Activated T-cell treated with anti-CD3 and anti-CD28 coated beads, Interleukin-2, amount 50 U/mL, for 48 hours (primary cell): ENCODE measurements at places on chromosomes 16 and 17.

- DNase-seq = peak; percentile 21
Measured at GRCh38 chr17:51860954-51861561, 297.5 kb downstream of the CA10 start.

GRCh38 chr17:16495561-16495960 is 3.6 kb upstream of the LRRC75A start:
- DNase-seq = no peak

DNA sequence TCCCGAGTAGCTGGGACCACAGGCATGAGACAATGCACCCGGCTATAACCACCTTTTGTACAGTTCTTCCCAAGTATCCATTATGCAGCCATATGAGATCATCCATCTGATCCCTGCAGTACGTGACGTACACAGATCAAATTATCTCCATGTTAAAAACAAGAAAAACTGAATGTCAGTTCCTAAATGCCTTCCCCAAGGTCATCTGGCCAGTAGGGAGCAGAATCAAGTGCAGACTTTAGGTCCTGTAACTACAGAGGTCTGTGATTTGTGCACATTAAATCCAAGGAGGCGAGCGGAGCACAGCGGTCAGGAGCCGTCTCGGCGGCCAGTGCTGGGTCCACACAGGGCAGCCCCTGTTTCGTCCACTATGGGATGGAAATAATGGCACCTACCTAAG is 23.7 kb downstream of the ZCCHC14 start:
- DNase-seq = no peak

DNA sequence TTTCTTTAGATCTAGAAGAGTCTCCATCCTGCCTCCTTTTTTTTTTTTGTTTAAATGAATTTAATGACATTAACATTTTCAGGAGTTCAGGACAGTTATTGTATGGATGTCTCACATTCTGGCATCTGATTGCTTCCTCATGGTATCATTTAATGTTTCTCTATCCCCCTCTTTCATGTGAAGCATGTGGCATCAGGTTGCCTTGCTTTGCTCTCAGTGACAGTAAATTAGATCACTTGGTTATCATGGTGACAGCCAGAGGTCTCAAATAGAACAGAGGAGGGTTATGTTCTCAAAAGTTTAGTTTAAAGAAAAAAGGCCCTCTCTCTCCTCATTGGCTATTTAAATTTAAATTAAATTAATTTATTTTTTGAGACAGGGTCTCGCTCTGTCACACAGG is 74.1 kb downstream of the WWP2 start:
- no peak for DNase-seq

DNA sequence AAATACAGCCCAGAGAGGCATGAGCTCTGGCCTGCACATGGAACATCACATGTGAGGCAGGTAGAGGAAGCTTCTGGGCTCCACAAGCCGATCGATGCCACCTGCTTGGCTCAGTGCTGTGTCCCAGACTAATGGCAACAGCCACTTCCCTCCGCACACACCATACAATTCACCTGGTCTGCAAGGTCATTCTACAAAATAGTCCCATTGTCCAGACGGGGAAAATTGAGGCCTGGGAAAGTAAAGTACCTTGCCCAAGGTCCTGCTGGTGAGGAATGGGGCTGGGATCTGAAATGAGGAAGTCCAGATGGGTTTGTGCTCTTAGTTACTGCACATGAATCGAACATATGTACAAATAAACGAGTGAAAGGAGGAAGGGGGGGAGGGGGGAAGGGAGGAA is 88.0 kb downstream of the LITAF start:
- DNase-seq = no peak

GRCh38 chr16:57531635-57532265 is 4.6 kb downstream of the CCDC102A start:
- no peak for DNase-seq

DNA sequence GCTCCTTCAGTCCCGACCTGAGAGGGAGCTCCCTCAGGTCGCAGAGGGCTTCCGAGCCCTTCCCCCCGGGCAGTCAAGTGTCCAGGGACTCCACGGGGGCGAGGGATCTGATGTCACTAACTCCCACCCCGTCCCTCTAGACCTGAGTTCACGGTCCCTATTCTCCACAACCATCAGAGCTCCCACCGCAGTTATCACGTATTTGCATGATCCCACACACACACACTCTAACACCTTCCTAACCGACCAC is 3.7 kb upstream of the PER1 start:
- DNase-seq = no peak

DNA sequence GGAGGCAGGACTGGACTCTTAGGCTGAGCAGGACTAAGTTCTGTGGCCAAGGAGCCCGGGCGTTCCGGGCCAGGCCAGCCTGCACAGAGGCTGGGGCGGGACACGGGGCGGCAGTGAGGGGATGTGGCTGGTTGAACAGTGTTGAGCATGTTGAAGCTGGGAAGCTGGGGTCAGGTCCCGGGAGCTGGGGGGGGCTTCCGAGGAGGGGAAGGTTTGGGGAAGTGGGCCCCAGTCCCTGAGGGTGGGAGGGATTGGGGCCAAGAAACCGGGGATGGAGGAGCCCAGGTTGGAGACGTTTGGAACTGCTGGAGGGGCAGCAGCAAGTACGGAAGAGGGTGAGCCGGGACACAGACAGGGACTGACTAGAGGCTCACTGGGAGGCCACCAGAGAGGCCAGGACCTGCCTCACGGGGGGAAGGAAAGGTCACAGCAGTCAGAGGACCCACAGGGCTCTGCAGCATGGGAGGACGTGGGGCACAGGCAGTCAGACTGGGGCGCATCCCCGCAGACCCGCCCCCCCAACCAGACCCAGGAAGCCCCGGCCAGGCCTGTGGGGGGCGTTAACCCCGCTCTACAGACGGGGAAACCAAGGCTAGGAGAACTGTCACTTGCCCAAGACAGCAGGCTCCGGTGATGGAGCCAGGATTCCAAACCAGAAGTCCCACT is 9.5 kb downstream of the TAX1BP3 start:
- no peak for DNase-seq

DNA sequence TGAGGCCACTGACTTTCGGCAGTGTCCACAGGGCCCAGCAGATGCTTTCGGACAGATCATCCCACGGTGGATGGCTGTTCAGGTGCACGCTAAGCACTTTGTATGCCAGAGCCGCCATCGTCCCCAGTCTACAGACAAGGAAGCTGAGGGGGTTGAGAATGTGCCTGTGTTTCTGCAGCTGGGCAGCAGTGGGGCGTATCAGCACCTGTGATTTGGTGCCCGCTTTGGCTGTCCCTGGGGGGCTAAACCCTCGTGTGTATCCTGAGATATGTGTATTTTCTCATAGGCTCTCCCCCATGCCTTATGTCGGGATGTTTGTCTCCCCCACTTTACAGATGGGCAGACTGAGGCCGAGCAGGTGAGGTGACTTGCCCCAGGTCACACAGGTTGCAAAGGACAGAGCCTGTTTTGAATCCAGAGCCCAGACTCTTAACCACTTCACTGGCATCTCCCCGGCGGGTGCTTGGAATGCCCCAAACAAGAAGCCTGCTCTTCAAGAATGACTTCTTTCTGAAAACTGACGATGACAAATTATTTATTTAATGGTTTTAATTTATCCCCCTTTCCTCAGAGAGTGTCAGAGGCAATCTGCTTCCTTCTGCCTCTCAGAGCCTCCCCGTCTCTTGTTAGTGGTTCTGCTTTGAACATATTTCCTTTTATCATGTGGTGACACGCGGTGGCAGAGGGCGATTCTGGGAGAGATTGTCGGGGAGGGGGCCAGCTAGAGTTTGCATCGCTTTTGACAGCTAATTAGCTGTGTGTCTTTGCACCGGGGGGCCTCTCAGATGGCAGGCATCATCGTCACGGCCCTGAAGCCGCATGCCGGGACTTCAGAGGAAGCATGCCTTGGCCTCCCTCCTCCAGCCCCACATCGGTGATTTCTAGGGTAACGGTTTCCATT is 149.6 kb upstream of the CIBAR2 start:
- no peak for DNase-seq

DNA sequence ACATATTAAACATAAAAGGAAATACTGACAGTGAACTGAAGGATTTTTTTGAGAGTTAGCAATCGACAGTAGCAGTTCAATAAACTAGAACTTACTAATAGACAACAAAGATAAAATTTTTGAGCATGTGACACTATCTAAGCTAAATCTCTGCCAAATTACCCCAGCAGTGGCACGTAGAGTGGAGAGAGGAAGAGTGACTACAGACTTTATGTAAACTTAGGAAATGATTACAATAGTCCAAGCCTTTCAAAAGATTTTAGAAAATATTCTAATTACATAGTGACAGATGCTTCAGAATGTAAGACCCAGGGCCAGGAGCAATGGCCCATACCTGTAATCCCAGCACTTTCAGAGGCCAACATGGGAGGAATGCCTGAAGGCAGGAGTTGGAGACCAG is 52.4 kb downstream of the CFDP1 start:
- DNase-seq = no peak

GRCh38 chr17:50266384-50267073 is 7.7 kb upstream of the TMEM92 start:
- DNase-seq = no peak

DNA sequence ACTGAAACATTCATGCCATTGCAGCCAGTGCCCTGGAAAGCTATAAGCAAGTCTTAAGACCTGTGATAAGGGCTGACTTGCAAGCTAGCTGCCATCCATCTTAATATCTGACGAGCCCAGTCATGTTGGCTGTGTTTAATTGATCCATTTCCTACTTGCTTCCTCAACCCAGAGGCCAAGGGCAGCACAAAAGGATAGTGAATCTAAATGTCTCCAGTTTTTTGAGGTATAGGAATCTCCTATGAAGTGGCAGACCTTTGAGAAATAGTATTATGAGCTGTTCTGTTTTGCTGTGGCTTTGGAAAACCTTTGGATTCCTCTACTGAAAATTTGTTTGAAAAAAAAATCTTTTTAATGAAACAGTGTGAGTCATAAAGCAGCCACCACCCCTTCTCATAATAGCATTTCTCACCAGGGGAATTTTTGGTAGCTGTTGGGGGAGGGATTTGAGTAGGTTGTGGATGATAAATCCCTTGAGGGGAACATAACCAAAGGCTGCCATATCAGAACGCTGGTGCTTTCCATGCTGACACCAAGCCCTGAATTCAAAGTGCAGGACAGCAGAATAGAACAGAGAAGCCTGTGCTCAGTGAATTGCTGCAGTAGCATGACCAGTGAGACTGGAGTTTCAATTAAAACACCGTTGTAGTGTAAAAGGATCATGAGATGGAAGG is 12.9 kb downstream of the ZNRF1 start:
- DNase-seq = peak; percentile 64

DNA sequence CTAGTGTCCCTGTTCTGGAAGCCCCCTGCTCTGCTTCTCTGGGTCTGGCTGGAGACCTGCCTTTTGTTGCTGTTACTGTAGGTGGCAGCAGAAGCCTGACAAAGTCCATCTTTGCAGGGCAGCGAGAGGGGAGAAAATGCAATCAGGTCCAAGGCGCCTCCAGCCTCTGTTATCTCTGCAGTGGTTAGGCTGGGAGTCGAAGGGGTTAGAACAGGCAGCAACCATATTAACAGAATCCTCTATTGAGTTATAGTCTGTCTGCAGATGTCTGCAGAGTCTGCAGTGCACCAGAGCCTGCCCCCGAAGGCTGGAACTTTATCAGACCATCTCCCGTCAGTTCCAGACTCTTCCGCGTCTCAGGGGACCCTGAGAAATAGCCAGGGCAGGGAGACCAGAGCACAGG is 404.9 kb upstream of the EEF2KMT start:
- DNase-seq = no peak

DNA sequence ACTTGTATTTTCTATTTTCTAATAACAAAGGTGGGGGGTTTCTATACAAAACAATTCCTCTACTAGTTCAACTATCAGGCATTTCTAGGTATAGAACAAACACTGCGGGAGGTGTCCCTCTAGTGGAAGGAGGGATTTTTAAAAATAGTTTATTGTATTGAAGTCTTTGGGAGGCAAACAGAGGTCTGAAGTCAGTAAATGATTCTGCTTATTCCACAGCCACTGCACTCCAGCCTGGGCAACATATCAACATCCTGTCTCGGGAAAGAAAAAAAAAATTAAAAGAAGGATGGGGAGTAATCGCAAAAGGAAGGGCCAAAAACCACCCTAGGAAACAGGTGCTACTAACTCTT is 648 bp upstream of the ERCC4 start:
- DNase-seq = no peak

- DNase-seq = no peak
Measured at GRCh38 chr17:81923302-81924260, 4.0 kb downstream of the MAFG start.

- DNase-seq = no peak
Measured at GRCh38 chr16:407253-407652, 5.6 kb downstream of the DECR2 start.

DNA sequence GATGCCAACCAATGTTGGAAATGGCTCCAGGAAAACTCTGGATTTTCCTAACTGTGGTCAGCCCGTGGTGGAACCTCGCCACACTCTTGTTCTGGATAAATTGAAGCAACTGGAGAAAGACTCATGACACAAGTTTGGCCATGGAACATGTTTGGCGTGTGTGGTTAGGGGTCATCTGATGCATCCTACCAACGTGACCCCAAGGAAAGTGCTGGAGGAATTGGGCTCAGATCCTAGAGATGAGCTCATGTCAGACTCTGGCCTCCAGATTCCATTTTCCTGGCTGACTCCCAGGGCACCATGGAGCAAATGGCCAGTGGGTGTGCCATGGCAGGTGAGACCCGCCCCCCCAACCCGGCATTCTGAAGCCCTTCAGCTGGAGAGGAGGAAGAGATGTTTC is 58.5 kb downstream of the CACNG5 start:
- no peak for DNase-seq

DNA sequence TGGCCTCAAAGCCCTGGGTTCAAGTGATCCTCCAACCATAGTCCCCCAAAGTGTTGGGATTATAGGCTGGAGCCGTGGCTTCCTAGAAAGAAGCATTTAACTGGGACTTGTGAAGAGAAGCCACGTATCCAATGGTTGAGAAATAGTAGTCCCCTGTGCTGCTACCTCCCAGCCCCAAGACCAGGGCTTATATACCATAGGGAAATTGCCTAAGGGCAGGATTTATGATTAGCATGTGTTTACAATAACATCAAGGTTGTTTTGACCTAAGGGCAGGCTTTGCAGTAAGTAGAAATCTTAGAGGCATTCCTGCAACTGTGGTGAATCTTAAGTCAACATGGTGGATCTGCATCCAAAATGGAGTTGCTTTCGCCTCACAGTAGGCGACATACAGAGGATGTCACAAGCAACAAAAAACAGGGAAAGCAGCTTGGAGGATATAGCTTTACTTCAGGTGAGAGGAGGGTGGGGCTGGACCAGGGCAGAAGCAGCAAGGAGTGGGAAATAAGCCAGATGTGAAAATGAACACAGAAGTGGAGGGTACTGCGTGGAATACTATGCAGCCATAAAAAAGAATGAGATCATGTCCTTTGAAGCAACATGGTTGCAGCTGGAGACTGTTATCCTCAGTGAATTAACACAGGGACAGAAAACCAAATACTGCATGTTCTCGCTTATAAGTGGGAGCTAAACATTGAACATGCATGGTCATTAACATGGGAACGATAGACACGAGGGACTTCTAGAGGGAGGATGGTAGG is 18.7 kb upstream of the NSMCE1 start:
- peak; percentile 11 for DNase-seq

GRCh38 chr17:73118951-73119391 is 26.5 kb upstream of the SLC39A11 start:
- no peak for DNase-seq

GRCh38 chr16:10683170-10683569 is 11.6 kb downstream of the TEKT5 start:
- no peak for DNase-seq

- DNase-seq = no peak
Measured at GRCh38 chr16:1158456-1159324, 5.8 kb downstream of the CACNA1H start.
